Stimulated activated CD4-positive, alpha-beta T cell treated with anti-CD3 and anti-CD28 coated beads, TNF-alpha, amount 100 ng/mL, for 24 hours (primary cell): ENCODE measurements at places on chromosomes 4 and X.

DNA sequence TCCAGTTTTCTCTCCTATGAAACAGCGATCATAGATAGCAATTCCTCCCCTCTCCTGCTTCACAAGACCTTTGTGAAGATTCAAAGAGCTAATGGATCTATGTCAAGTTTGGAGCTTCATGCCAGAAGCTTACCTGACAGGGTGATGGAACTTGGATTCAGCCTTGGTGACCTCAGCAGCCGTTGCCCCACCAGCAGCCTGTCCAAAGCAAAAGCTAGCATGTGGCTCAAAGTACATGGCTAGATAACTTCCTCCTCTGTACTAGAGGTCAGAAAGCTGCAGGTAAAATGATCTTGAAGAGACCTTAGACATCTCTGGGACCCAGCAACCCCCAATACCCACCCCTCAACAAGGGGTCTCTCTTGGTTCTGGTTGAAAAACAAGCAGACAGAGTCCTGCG is 1.8 kb downstream of the RIPPLY1 start:
- no peak for DNase-seq

GRCh38 chr4:6794189-6794588 is 11.7 kb downstream of the KIAA0232 start:
- DNase-seq = no peak

GRCh38 chr4:107837776-107838618 is 13.3 kb downstream of the SGMS2 start:
- no peak for DNase-seq

GRCh38 chr4:168555437-168555836 is 58.6 kb downstream of the PALLD start:
- no peak for DNase-seq

- DNase-seq = no peak
Measured at GRCh38 chrX:148865277-148866210, 365.1 kb downstream of the AFF2 start.

DNA sequence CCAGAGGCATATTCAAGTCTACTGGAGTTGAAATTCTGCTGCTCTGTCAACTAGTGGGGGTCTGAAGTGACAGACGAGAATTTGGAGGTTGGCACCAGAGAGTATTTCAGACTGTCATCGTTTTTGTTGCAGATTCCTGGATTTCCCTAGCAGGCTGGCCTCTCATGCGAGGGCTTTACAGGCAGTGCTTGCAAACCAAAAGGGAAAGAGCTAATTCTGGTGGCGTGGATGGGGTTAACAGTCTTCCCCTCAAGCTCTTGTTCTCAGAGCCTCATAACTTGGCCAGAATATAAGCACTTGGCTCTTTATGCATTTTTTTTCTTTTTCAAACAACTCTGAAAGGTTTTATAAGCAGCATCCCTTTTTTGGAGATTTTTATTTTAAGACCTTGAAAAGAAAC is at the start of gene SPARCL1:
Gene SPARCL1, minus strand, starts transcription at position 190 of the 400 bp plus-strand sequence. CDS start 29,802 bp downstream, outside the sequence.
- no peak for DNase-seq

DNA sequence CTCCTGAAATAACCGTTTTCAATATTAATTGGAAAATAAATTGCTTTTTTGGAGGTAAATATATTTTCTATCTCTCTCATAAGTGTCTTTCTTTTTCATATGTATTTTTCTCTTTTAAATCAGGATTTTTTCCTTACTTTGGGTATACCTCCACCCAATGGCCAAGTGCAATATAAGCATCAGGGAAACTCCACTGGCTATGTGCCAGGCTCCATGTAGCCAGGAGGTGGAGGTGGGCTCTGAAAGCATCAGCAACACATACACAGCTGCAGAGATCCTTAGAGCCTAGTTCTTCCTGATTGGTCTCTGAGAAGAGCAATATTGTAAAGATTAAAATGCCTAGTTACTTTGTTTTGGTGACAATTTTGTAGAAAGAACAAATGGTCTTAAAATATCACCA is 3.4 kb downstream of the GABRA2 start:
- no peak for DNase-seq

- no peak for DNase-seq
Measured at GRCh38 chrX:68232206-68232605, 201.1 kb downstream of the OPHN1 start.

DNA sequence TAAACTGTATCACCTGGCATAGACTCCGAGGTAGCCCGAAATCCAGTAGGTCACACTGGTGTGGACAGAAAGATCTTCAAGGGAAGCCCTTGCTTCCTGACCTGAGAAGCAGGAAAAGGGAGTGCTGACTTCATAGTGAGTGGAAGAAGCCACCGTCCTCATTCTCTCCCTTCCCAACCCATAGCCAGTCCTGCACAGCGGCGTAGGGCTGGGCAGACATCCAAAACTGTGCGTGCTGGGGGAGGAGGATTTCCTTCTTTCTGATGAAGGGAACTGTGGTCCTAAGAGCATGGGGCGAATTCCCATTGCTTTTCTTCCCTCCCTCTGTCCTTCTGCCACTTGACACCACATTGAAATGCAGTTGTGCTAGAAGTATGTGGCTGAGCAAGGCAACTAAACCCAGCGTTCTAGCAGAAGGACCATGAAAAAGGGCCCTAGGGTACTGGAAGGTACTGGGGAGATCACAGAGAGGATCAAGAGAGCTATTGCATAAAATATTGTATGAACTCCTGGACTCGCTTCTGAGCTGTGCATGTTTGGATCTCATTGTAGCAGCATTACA is 66.9 kb downstream of the STOX2 start:
- no peak for DNase-seq

DNA sequence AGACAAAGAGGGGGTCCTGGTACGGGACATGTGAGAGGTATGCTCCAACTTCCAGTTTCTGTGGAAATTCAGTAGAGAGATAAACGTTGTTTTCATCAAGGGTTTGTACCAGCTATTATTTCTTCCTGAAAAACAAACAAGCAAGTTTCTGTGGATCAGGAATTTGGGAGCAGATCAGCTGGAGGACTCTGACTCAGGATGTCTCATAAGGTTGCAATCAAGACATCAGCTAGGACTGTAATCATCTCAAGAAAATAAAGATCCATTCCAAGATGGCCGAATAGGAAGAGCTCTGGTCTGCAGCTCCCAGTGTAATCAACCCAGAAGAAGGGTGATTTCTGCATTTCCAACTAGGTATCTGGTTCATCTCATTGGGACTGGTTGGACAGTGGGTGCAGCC is 23.5 kb upstream of the NFKB1 start:
- DNase-seq = no peak

GRCh38 chr4:39227906-39228305 is 45.6 kb downstream of the WDR19 start:
- DNase-seq = no peak

DNA sequence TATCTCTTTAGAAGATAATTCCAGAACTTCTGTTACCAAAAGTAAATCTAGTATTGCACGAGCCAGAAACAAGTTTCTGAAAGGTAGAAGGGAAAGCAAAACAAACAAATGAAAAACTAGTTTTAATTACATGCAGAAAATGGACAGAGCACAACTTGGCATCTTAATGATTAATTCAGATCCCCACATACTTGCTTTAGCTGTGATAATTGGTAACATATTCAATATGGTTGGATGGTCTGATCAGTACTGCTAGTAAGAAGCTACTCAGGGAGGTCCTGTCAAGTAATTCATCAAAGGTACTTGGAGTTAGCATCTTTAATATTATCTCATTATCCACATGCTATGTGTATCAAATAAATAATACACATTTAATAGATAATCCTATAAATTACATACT is 204.3 kb downstream of the TRAM1L1 start:
- DNase-seq = no peak

- DNase-seq = no peak
Measured at GRCh38 chr4:109755656-109756055, 25.8 kb upstream of the PLA2G12A start.

DNA sequence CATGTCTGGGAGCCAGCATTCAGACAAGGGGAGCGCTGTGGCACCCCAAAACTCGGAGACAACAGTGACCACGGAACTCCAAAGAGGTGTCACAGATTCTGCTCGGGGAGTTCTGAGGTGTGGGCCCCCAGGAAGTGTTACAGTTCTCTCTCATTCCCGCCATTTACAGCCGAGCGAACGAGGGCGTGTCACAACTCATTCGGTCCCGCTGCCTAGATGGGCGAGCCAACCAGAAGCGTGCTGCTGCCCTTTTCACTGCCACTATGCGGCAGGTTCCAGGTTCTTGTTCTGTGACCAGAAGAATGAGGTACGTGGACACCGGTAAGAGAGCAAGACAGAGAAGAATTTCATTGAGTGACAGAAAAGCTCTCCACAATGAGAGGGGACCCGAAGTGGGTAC is 1370.6 kb upstream of the AGA start:
- DNase-seq = no peak

- no peak for DNase-seq
Measured at GRCh38 chr4:74309223-74309622, 953 bp downstream of the EPGN start.

GRCh38 chr4:124964251-124964650 is 251.7 kb upstream of the ANKRD50 start:
- DNase-seq = no peak

DNA sequence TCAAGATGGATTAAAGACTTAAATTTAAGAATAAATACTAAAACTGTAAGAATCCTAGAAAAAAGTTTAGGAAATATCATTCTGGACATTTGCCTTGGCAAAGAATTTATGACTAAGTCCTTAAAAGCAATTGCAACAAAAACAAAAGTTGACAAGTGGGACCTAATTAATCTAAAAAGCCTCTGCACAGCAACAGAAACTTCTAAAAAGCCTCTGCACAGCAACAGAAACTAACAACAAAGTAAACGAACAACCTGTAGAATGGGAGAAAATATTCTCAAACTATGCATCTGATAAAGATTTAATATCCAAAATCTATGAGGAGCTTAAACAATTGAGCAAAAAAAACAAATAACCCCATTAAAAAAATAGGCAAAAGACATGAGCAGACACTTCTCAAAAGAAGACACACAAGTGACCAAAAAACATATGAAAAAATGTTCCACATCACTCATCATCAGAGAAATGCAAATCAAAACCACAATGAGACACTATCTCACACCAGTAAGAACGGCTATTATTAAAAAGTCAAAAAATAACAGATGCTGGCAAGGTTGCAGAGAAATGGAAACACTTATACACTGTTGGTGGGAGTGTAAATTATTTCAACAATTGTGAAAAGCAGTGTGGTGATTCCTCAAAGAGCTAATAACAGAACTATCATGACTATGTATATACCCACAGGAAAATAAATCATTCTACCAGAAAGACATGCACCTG is 5.5 kb upstream of the OPRPN start:
- no peak for DNase-seq

- no peak for DNase-seq
Measured at GRCh38 chr4:33272722-33273121, 2552.6 kb downstream of the PCDH7 start.

- no peak for DNase-seq
Measured at GRCh38 chr4:116598980-116599789, 486.2 kb downstream of the TRAM1L1 start.

DNA sequence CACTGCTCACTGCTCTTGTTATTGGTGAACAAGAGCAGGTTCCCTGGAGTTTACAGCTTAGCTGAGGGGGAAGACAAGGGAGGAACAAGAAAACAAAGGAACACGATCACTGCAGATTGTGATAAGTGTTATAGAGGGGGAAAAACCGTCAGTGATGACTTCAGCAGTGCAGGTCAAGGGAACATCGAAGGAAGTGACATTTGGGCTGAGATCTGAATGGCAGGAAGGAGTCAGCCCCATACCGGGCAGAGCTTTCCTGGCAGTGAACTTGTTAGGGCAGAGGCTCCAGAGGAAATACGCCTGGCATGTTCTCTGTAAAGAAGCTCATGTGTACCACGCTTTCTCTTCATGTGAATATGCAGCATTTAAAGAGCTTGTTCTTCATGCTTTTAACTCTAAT is 78.1 kb downstream of the LDB2 start:
- DNase-seq = no peak

GRCh38 chr4:184503869-184504300 is 29.5 kb upstream of the IRF2 start:
- DNase-seq = no peak

GRCh38 chr4:109184491-109184961 is 117.9 kb downstream of the COL25A1 start:
- no peak for DNase-seq

- DNase-seq = no peak
Measured at GRCh38 chrX:148649145-148649795, 148.9 kb downstream of the AFF2 start.

DNA sequence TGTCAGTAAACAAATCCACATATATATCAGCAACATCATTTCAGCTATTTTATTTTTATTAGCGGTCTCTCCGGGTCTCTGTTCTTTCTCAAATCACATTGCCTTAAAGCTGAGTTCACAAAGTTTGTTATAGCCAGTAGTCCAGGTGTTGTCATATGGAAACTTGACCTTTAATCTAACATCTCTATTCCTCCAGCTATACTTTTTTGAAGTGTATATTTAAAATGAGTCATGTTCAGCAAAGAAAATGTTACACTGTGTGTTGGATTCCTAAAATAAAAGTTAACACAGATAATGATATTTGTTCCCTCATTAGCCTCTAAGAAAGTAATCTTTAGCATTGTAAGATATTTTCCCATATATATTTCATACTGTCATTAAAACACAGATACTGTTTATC is 63.6 kb downstream of the SMARCAD1 start:
- DNase-seq = no peak

DNA sequence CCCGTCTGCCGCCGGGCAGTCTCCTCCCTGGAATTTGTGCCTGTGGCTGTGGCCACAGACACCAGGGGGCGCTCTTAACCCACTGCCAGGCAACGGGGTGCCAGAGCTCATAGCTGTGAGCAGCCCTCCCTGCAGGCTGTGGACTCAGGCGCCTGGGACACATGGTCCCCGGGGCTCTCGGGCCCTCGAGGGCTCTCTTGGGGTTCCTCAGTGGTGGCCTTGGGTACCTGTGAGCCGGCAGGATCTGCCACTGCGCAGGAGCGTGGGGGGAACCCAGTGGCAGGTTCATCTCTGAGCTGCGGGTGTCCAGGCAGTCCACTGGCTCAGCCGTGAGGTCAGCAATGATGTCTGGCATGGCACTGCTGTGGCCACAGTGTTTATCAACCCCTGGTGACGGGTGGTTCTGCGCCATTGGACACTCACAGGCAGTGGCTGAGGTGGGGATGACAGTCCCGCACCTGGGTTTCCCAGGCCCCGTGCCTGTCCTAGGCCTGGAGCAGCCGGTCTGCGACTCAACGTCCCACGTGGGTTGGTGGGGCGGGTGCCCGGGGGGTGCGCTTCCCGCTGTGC is 37.2 kb downstream of the PCGF3 start:
- peak; percentile 76 for DNase-seq
